NCI-H187 treated with DMSO at 0.1 percent for 48 hours (cell line): ENCODE measurements at places on chromosomes 7 and 10.

DNA sequence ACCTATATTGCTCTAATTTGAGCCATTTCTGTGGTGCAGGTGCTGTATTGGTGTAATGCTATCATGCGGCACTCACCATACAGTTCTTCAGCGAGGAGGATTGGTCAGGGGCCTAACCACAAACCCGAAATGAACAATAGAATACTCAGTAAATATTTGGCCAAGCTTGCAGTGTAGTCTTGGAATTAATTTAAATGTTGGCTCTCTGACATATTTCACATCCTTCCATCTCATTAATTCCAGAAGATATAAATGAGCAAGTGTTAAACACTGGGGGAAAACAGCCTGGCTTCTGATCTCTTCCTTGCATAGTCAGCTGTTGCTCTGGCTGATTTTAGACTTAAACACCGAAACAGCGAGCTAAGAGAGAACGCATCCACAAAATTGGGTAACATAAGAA lies 663.1 kb upstream of the GHITM start:
- DNase-seq: no peak

GRCh38 chr7:45435846-45436245 lies 138.3 kb upstream of the ADCY1 start:
- DNase-seq: no peak

DNA sequence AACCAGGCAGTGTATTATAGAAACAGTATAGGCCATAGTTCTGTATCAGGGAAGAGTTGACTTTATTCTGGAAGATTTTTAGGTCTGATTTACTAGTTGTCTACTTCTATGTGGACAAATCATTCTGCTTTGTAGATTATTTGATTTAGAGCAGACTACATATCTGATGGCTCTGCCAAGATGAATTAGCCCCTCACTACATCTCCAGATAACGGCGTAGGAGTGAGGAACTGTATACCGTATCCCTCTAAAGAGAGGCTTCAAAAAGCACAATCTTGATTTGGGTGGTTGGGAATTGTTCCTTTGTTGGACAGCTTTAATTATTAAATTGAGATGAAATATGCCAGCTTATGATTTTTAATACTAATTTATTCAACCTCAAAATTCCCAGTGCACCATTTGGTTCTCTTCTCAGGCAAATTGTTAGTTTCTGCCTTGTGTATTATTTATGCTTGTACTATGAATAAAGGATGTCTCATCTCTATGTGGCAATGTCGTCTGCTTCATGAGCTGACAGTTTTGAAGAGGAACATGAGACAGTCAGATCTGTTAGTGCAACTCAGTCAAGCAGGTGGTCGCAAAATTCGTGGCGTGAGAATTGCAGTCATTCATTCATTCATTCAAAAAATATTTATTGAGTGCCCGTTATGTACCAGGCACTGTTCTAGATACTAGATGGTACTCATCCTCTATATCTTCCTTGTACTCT lies 422.8 kb downstream of the EXOC4 start:
- no peak for DNase-seq

GRCh38 chr7:98902523-98902922 lies 24.2 kb downstream of the TRRAP start:
- no peak for DNase-seq

GRCh38 chr7:90764848-90765570 lies 168.9 kb downstream of the CDK14 start:
- DNase-seq: no peak

- no peak for DNase-seq
Observed at GRCh38 chr10:6269953-6270867, 67.5 kb downstream of the PFKFB3 start.

- no peak for DNase-seq
Observed at GRCh38 chr7:1040790-1041189, 3.6 kb upstream of the GPR146 start.

GRCh38 chr7:139367438-139368155 lies 7.9 kb downstream of the LUC7L2 start:
- DNase-seq: no peak

- no peak for DNase-seq
Observed at GRCh38 chr7:40990841-40991240, 712.0 kb downstream of the INHBA start.

GRCh38 chr10:90227217-90227656 lies 525.8 kb downstream of the KIF20B start:
- no peak for DNase-seq

DNA sequence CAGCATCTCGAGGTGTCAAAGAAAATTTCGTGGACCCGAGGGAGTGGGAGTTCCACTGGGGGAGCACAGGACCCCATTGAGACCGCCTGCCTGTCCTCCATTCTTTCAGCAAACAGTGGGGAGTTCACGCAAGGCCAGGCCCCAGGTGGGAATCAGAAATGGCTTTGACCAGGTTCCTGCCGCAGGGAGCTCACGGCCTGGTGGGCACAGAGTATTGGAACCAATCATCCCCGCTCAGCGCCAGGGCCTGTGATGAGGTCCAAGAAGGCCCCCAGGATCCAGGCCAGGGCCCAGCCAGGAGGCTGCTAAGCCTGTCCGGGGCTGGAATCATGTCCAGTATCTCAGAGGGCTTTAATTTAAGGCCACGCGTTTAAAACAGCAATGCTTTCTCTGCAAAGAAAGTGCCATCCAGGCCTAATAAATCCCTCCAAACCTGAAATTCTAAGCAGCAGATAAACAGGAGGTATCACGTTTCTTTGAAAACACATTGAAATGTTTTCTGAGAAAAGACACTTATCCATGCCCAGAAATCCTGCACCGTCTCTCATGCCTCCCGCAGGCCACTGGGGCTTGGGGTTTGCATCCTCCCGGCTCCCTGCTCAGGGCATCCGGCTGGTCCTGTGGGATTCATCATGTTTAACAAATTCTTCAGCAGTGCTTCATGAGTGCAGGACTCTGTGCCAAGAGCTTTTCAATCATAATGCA lies 125.7 kb downstream of the OAT start:
- DNase-seq: no peak

GRCh38 chr10:73095481-73096021 lies 1.1 kb downstream of the P4HA1 start:
- DNase-seq: no peak

GRCh38 chr7:35735396-35735795 lies 40.5 kb upstream of the HERPUD2 start:
- DNase-seq: no peak

DNA sequence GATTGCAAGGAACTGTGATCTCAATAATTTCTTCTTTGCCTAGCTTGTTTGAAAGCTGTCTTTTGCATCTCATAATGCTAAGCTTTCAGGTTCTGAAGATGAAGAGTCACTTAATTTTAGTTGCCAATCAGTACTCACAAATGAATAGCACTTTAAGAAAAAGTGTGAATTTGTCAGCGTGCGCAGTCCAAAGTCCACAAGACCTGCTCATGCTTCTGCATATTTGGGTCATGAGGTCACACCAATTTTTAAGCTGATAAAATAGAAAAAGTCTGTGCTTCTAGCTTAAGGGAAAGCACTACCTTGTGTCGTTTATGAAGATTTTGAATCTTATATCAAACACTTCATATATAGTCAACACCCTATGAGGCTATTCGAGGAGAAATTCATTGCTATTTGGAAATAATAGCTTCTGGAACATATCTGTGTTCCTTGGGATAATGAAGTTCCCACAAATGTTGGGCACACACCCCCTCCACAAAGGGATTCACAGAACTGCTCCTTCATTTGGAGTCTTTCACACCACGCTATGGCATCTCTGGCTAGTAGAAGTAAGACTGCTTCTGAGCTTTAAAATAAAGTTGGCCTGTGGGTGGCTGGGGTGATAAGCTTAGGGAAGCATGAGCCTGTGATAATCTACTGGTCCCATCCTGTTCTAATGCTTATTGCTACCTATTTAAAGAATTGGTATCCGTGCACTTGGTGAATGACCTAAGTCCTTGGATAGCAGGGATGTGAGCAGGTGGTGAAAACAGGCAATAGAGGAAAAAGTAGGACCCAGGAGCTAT lies 33.3 kb downstream of the A1CF start:
- no peak for DNase-seq

DNA sequence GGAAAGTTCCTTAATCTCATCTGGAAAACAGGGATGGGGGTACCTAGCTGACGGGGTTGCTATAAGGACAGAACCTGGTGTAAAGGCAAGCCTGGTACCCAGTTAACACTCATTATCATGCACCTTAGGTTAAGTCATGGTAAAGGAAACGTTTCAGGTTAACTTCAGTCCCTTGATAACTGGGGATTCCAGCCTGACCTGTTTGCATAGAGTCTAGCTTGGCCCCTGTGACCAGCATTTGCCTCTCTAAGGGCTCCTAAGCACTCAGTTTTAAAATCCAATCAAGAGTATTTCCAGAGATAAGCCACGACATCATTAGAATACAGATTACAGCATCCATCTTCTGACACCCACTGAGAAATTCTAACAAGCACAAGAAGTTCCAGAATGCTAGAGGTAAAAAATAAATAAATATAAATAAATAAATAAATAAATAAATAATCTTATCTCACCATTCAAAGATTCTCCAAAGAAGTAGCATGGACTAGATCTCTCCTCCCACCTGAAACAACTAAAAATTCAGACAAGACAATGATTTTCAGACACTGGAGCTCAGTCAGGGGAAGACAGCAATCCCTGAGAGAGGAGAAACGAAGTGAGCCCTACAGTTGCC lies 184.6 kb downstream of the KCNMA1 start:
- no peak for DNase-seq

DNA sequence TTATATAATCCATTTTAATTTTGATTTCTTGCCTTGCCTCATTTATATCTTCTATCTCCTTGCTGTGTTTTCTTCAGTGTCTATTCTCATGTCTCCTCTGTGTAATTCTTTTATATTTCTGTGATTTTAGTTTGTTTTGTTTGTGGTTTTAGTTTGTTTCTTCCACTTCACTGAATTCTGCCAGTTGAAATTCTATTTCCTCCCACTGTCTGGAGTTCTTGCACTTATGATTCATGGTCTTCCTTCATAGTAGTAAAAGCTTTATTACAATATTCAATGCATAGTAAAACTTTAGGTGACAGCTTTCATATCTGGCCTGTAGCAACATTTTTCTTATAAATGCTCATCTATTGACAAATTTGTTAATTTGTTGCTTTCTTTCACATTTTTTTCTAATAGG lies 113.3 kb downstream of the MAGI2 start:
- no peak for DNase-seq

- DNase-seq: no peak
Observed at GRCh38 chr7:128767475-128768110, 8.0 kb downstream of the OPN1SW start.

- no peak for DNase-seq
Observed at GRCh38 chr10:30897048-30897447, 134.6 kb downstream of the ZNF438 start.

DNA sequence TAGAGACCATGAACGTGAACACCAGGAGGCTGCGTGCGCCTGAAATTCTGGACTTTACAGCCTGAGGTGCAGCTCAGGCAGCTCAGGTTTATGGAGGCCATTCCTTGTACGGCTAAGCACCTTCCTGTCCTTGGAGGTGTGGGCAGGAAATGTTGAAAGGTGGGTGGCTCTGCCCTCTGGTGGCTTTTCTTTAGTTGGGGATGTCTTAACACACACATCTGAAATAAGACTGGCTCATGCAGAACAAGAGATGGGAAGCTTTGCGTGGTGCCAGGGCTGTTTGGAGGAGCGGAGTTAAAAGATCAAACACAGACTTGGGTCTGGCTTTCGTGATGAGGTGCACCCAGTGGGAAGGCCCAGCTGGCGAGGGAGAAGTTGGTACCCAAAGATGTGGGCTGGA lies 64.1 kb downstream of the DOCK1 start:
- no peak for DNase-seq

- DNase-seq: no peak
Observed at GRCh38 chr7:20327055-20327454, 3.6 kb upstream of the ITGB8 start.

DNA sequence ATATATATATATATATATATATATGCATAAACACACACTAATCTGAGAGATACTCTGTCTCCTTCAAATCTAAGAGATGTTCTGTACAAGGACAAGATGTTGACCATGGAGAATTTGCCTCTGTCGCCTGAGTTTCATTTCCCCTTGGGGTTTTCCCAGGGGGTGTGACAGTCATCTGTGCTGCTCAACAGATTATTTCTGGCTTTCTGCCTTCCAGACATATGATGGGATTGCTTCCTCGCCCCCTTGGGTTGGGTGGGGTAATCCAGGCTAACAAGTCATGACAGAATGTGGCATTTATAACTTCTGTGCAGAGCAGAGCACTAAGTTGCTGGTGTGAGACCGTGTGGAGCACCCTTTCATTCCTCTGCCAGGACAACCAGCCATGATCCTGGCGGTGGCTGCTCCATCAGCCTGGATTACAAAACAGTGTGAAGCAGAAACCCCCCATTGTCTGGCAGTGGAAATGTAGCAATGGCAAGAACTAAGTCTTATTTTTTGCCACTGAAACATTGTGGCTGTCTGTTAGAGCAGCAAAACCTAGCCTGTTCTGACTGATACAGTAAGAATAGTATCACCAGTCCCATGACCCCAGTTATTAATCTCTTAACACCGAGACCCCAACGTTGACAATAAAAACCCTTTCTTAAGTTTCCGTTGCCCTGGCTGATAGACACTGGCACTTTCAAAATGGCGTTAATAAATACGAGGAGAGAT lies 13.7 kb upstream of the USP6NL start:
- DNase-seq: no peak

- DNase-seq: no peak
Observed at GRCh38 chr7:50359995-50360925, 55.7 kb downstream of the IKZF1 start.

DNA sequence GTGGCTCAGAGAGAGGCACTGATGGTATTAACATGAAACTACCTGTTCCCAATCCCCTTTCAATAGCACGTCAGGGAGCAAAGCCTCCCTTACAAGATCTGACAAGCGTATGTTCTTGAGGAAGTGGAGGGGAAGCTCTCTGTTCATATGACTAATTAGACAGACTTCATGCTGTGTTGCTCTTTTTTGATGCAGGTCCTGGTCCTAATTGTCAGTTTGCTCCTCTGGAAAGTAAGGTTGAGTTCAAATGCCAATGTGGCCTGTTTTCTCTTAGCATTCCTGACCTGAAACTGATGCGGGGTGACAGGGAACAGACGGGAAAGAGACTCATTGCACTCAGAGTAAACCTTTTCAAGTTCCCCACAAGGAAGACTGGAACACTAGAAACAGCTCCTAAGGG lies 27.0 kb upstream of the TBX20 start:
- DNase-seq: no peak

DNA sequence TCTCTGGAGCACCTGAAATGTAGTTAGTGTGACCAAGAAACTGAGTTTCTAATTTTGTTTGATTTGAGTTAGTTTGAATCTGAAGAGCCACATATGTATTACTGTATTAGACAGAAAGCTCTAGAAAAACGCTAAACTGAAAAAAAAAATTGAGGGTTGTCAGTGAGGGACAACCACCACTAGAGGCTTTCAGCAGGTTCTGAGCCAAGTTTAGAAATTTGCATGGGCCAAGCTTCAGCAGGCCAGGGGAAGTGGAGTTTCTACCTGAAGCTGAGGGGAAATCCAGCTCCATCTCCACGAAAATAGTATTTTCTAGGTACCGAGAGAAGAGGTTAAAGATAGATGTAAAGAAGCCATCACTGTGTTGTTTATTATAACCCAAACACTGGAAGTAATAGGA lies 77.9 kb upstream of the PLXNA4 start:
- DNase-seq: no peak
